ENCODE measurements at places on chromosomes 12 and 14. TPM values are rescaled to one million over a fixed set of nuclear protein-coding genes. Genes with fewer than 3 reads are reported as not detected.

The RNASE7 gene
- total RNA-seq, result not detected

The DDX54 gene
- 106 TPM for total RNA-seq

- no peak overlapping the region for H3K27ac ChIP-seq
- no peaks in the 10 kb centered on the region for H3K4me1 ChIP-seq
- H3K4me3 ChIP-seq, result no peak overlapping the region
- peaks cover 17% of the 10 kb centered on the region for H3K27me3 ChIP-seq
Observed at GRCh38 chr14:52073251-52073650, 4.4 kb upstream of the NID2 start.

- H3K4me1 ChIP-seq, result no peaks in the 10 kb centered on the region
- DNase-seq, result no peak
- H3K36me3 ChIP-seq, result no peaks in the 10 kb centered on the region
- H3K27me3 ChIP-seq, result no peaks in the 10 kb centered on the region
- H3K4me3 ChIP-seq, result no peak overlapping the region
- H3K27ac ChIP-seq, result no peak overlapping the region
Observed at GRCh38 chr12:115233891-115234543, 550.0 kb upstream of the TBX3 start.

DNA sequence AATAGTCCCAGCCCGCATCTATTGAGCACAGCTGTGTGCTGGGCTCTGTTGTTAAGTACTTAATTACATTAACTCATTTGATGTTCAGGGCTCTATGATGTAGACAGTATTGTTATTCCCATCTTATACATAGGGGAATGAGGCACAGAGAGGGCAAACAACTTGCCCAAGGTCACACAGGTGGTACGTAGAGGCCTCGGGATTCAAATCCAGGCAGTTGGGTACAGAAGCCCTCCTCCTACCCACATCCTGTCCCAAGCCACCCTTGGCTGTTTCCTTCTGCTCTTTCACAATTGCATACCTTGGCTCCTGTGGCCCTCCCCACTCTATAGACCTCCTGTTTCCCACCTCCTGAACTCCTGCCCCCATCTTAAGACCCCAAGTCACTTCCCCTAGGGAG lies 10.0 kb upstream of the GPR68 start:
- H3K27me3 ChIP-seq, result no peaks in the 10 kb centered on the region
- no peak for DNase-seq
- H3K27ac ChIP-seq, result no peak overlapping the region
- no peak overlapping the region for H3K4me3 ChIP-seq
